Esophagus squamous epithelium (tissue), 5 donors: ENCODE measurements at places on chromosomes 6 and 20.

- no peak for DNase-seq
These were observed 944.8 kb upstream of the CITED2 start for GRCh38 chr6:140319209-140319608.

GRCh38 chr6:28943223-28943556 is 19.4 kb upstream of the TRIM27 start:
- no peak for DNase-seq

DNA sequence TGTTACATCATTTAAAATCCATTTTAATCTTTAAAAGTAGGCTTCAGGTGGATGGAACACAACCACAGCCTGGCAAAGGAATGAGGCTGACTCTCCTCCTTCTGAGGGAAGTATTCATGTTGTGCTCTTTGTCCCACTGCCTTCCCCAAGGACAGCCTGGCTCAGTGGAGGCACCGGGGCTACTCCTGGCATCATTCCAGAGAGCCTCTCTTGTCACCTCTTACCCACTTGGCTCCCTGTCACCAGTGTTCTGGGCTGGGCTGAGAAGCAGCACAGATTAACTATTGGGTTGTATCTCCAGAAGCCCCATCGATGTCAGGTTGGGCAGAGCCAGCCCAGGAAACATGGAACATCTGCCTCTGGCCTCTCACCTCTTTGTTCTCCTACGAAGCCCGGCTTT is 10.7 kb upstream of the TP53INP2 start:
- no peak for DNase-seq

GRCh38 chr6:10201606-10202510 is 213.0 kb downstream of the TFAP2A start:
- no peak for DNase-seq

DNA sequence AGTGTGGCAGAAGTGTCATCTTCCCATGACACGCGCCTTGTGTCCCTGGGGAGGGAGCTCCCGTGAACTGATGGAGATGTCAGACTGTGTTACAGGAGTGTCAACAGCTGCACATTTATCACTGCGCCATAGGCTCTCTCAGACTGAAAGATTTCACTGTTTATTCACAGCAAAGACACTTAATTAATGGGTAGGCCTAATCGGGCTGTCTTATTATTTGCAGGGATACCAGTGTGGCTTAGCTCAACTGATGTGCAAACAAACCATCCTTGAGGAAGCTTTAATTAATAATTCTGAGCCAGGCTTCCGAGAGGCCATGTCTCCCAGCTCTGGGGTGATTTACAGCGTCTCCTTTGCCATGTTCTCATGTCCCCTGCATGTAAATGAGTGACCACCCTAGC is 771.0 kb downstream of the QKI start:
- DNase-seq: no peak

DNA sequence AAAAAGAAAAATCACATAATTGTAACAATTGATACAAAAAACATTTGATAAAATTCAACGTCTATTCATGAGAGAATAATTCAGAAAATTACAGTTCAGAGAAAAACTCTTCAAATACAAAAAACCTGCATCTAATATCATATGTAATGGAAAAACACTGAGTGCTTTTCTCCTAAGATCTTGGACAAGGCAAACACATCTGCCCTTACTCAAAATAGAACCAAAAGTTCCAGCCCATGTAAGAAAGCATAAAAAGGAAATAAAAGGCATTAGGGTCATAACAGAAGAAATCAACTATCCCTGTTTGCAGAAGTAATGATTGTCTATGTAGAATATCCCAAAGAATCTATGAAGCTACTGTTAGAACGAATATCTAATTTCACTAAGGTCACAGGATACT is 721.4 kb downstream of the RFPL4B start:
- no peak for DNase-seq

DNA sequence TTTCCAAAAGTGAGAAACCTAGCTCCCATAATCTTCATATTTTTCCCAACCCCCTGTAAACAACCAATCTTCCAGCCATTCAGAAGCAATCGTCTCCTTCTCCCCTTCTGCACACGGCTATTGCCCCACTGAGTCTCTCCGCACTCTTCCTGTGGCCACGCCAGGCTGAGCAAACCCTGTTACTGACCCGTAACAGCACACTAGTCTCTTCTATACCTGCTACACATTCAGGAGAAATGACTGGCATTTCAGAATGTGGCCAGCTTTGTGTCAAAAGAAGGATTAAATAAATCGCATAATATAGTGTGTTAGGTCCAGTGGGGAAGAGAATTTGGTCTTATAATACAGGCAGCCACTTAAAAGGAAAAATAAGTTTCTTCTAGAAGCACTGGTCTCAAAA is 41.4 kb downstream of the ECT2L start:
- no peak for DNase-seq

- DNase-seq: no peak
These were observed 46.3 kb upstream of the HSF2 start for GRCh38 chr6:122352981-122353664.

DNA sequence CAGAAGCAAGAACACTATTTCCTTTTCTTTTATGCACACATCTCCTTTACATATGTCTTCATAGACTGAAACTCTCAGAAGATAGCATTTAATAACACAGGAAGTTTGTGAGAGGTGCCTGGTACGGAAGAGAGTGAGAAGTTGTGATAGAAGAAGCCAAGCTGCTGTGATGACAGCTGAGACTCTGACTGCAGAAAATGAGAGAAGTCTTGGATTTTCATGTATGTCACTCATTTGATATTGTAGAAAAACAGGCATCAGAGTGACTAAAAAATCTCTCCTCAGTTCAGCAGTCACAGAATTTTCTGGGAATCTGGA is 154.9 kb upstream of the BMP2 start:
- no peak for DNase-seq

- DNase-seq: no peak
These were observed 241.4 kb downstream of the IBTK start for GRCh38 chr6:82006027-82006738.

DNA sequence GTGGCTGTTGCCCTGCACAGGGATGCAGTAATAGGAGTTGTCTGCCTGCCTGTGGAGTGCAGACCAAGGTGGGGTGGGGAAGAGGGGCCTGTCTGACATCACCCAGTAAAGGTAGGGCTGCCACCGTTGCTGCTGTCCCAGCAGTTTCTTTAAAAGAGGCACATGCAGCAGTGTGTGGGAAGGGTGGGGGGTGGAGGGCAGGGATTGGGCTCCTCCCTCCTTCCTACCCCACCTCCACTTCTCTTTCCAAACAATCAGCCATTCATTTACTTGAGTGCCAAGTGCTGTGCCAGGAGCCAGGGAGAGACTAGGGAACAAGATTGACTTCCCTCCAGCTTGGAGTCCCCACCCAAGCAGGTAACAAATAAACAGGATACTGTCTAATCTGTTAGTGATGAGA is 66.8 kb upstream of the MYL9 start:
- no peak for DNase-seq

DNA sequence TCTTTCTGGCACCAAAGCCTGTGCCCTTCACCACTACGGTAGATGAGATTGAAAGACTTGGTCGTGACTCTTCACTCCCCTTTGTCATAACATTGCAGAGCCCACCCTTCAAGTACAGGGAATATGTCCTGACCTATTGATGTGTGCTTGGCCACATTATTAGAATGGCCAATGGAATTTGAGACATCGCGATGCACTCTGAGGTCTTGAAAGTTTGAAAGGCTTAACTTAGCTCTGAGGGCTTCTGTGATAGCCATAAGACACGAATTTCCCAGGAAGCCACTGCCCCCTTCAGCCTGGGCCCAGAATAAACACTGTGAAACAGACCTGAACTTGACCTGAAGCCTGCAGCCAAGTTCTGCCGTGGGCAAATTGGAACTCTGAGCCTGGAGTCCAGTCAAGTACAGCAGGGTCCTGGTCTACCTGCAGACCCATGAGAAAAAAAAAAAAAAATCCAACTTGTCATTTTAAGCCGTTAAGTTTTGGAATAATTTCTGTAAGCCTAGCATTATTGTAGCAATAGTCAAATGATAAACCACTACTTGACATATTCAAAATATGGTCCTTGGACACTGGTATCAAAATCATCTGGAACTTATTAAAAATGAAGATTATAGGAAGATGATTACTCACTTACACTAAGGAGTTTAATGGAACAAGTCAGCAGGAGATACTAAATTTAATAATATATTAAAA is 36.9 kb upstream of the TRAF3IP2 start:
- no peak for DNase-seq
